Stimulated activated CD4-positive, alpha-beta T cell treated with anti-CD3 and anti-CD28 coated beads, Interleukin-1b, Interleukin-23, amount 100 ng/mL, for 1 hour (primary cell): ENCODE measurements at places on chromosomes 4 and X.
A peak's percentile ranks its signal among the peaks of the same experiment; 100 is the strongest.

- no peak for DNase-seq
Measured at GRCh38 chr4:39924014-39924413, 53.7 kb downstream of the PDS5A start.

DNA sequence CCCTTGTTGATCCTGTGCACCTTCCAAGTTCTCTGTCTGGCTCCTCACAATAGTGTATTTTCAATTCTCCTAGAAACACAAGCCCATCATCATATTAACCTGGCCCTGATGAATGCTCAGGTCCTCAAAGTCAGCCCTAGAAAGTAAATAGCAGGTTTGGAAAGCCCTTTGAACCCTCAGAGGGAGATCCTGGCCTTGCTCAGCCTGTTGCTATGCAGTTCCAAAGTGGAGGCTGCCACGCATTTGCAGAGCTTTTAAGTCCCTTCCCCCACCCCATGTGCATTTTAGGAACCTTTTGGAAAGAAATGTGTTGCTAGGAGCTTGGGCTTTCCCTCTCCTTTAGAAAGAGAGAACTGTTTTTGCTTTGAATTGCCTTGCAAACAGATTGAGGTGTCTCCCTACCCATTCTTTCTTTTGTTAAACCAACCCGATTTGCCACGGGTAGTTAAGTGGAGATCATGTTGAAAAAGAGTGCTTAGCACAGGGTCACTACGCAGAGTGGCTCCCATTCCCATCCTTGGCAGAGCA is 12.2 kb downstream of the MAMLD1 start:
- no peak for DNase-seq

- DNase-seq, result no peak
Measured at GRCh38 chrX:71492231-71493065, 40.5 kb upstream of the OGT start.

- peak; percentile 13 for DNase-seq
Measured at GRCh38 chrX:39730662-39731329, 367.0 kb downstream of the BCOR start.

- no peak for DNase-seq
Measured at GRCh38 chrX:66163447-66163846, 600 bp upstream of the HEPH start.

DNA sequence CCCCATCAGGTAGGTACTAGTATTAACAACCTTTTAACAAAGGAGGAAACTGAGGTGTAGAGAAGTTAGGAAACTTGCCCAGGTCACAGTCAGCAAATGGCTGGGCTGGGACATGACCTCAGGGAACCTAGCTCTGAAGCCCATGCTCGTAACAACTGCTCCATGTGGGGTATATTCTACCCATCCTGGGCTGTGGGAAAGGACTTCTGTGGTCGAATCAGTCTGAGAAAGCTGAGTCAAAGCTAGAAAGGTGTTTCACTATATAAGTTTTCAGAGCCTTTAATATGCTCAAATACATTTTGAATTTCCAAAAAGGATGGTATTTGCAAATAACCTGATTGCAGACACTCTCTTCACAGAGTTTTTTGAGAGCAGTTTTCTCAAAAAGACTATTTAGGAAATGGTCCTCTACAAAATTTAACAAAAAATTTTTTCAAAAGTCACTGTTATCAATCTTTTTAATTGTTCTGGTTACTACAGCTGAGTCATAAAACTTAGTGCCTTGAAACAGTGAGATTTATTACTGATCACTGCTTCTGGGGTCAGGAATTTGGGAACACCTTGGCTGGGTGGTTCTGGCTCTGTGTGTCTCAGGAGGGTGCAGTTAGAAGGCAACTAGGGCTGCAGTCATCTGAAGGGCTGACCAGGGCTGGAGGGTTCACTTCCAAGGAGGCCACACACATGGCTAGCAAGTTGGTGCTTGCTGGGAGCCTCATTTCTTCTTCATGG is 53.6 kb downstream of the NSG1 start:
- DNase-seq, result no peak

DNA sequence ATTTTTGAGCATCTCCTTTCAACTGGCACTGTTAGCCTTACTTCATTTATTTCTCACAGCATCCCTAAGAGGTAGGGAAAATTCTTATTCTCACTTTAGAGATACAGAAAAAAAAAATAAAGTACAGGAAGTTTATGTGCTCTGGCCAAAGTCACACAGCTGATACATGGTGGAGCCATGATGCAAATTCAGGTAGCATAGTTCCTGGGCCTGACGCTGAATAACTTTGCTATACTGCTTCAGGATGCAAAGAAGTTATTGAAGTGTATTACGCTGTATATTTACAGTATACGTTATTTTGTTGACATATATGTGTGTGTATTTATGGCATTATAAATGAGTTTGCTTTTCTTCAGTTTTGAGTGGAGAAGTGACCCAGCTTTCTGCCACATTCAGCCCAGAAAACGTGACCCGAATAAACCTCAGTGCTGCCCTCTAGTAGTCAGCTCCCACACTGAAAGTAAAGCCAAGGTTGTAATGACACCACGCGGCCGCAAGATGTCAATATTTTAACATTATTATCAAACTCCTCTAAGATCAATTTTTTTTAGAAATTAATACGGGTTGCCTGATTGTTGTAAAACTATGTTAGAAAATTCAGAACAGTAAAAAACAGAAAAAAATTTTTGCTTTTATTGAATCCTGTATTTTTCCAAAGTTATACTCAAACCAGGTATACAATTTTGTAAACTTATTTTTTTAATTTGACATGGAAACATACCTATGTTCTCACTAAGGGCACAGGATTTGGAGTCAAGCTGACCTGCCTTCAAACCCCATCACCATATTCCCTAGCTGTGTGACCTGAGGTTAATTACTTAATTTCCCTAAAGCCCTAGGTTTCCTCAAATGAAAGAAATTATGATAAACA is 3.8 kb upstream of the GUCY2F start:
- DNase-seq, result peak; percentile 19

DNA sequence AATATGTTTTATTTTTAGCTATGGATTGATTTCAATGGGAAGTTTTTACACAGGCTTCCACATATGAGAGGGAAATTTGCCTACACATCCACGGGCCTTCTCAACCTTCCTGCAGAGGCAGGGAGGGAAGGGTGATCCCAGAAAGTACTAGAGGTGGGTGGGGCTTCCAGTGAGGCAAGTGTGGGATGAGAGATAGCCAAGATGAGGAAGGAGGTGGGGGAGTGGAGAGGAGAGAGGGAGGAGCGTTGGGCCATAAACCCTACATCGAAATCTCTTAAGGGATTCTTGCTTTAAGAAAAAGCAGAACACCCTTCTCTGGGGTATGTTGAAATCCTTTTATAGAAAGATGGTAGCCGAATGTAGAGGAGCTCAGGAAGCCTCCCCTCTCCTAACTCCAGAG is 19.0 kb downstream of the NKX6-1 start:
- no peak for DNase-seq

- no peak for DNase-seq
Measured at GRCh38 chr4:77202491-77202890, 45.5 kb downstream of the CCNG2 start.

DNA sequence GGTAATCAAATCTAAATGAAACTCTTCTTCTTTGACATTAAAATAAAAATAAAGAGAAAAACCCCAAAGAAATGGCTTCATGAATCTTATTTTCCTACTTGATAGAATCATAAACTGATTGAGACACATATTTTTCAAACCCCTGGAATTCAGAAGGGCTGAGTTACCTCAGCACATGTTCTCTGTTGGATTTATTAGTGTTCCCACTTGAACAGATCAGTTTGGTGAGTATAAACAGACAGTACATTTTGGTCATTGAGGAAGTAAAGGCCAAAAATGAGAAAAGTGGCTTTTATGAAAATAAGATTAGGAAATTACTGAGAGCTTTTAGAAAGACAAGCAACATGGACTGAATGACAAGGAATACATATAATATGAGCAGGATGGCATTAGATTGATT is 620.4 kb downstream of the ANKRD50 start:
- no peak for DNase-seq

DNA sequence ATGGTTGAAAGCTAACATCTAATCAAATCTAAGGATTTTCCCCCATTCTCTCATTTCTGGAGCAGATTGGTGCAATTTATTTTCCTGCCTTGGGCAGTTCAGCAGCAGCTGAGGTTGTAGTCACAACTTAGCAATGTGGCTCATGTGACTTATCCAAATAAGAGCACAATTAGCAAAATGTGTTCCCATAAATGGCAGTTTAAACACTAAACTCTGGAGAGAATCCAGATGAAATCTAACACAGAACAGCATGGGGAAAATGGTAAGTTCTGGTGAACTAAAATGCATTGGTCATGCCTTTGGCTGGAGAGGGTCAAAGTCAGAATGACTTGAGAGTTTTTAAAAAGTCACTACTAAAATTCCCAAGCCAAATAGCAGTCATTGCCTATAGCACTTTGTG is 422.6 kb upstream of the DIPK2B start:
- no peak for DNase-seq

GRCh38 chrX:134543288-134543687 is 83.3 kb downstream of the HPRT1 start:
- DNase-seq, result no peak
